ENCODE measurements at places on chromosomes 4 and X. TPM values are rescaled to one million over a fixed set of nuclear protein-coding genes. Genes with fewer than 3 reads are reported as not detected.

DNA sequence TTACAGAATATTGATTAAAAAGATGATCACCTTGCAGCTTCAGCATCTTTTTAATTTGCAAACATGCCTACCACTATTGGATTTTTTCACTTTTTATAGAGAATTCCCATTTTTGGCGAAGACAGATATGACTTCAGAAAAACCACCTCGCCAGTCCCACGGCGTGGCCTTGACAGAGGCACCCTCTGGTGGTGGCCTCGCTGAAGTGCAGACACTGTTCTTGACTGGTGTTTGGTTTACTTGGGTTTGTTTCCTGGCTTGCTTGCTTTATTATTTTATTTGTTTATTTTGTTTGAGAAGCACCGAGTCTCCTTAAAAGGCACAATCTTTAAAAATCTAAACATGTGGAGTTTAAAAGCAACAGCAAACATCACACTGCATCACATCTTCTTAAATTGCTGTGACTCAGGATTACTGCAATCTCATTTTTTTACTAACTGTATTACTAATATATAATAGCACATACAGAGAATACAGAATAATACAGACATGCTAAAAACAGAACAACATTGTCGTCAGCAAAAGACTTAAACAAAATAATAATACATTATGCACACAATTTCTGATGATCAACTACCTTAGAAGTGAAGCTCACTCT is 13.1 kb upstream of the AMTN start:
- DNase-seq = peak; percentile 51
- no peak overlapping the region for H3K4me3 ChIP-seq
- no peaks in the 10 kb centered on the region for H3K4me1 ChIP-seq
- H3K27me3 ChIP-seq = no peaks in the 10 kb centered on the region
- H3K36me3 ChIP-seq = no peaks in the 10 kb centered on the region
- no peak overlapping the region for H3K27ac ChIP-seq

DNA sequence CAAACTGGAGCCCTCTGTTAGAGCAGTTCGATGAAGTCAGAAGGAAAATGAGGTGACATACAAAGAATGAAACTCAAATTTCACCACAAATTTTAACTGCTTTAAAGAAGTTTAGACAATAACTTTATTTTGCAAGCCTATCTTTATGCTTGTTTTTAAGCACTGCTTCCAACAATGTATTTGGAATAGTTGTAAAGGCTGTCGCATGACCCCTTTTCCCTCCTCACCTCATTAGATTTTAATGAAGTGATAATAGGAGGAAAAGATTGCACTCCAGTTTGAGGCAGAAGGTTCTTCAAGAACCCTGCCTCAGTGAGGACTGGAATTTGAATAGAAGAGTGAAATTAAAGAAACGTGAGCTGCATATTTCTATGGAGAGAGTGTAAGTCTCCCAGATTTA is 386.1 kb upstream of the NR3C2 start:
- H3K27me3 ChIP-seq = no peaks in the 10 kb centered on the region
- H3K4me3 ChIP-seq = no peak overlapping the region
- H3K36me3 ChIP-seq = no peaks in the 10 kb centered on the region
- DNase-seq = no peak
- H3K27ac ChIP-seq = no peak overlapping the region
- no peaks in the 10 kb centered on the region for H3K4me1 ChIP-seq

DNA sequence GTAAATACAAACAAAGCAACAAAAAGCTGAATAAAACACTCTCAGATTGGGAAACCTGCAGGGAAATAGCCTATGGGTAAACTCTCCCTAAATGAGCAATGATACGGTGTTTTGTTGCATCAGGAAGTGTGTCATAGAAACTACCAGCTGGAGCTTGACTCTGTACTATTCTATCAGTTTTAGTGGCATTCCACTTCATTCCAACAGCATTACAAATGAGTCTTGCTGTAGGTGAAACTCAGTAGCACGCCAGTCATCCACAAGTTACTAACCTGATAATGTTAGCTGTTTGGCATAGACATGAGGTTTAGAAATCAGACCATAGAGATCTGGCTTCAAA is 24.9 kb downstream of the FGFBP1 start:
- no peak for DNase-seq
- peaks cover 31% of the 10 kb centered on the region for H3K27me3 ChIP-seq
- peaks cover 3% of the 10 kb centered on the region for H3K4me1 ChIP-seq
- H3K27ac ChIP-seq = no peak overlapping the region
- H3K36me3 ChIP-seq = no peaks in the 10 kb centered on the region
- no peak overlapping the region for H3K4me3 ChIP-seq

- no peak for DNase-seq
- no peak overlapping the region for H3K4me3 ChIP-seq
- peaks cover 3% of the 10 kb centered on the region for H3K36me3 ChIP-seq
- no peak overlapping the region for H3K27ac ChIP-seq
Measured at GRCh38 chr4:98642991-98643426, 15.4 kb downstream of the TSPAN5 start.

GRCh38 chrX:51292421-51292820 is 40.2 kb upstream of the NUDT10 start:
- H3K27me3 ChIP-seq = no peaks in the 10 kb centered on the region
- no peak for DNase-seq
- H3K27ac ChIP-seq = no peak overlapping the region
- H3K4me1 ChIP-seq = no peaks in the 10 kb centered on the region
- H3K36me3 ChIP-seq = no peaks in the 10 kb centered on the region

DNA sequence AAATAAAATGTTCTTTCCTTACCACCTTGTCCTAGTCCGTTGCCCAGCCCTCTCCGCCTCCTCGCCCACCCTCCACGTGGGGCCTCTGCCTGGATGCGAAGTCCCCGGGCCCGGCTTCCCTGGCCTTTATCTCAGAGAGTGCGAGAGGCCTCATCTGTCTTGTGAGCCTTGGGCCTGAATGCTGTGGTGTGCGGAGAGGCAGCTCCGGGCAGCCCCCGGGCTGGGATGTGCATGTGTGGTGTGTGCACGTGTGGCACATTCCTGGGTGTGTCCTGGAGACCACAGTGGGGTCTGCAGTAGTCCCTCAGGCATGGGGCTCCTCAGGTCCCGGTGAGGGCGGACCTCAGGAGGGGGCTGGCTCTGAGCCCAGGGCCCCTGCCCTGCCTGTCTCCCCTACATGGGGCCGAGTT is 31.4 kb downstream of the DOK7 start:
- H3K4me3 ChIP-seq = no peak overlapping the region
- DNase-seq = no peak
- no peak overlapping the region for H3K27ac ChIP-seq

DNA sequence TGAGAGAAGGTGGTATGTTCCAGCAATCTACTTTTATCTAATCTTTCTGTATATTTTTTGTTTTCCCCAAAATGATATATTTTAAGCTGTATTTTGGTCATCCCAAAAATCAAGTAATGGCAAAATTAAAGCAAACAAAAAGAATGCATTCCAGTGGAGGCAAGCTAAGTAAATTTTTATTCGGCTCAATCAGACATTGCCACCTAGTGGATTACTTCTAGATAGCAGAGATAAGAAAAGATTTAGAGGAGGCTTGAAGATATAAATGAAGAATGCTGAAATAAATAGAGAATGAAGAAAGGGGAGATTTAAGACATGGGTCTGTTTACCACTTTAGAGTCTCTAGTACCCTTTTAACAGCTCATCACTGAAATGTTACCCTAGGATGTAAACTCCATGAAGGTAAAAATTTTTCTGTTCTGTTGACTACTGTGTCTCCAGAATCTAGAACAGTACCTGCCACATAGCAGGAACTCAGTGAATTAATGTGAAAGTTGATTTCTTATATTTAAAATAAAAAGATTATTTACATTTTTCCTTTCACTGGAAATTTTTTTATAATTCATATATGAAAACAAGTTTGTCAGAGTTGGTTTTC is 110.9 kb upstream of the ANK2 start:
- no peak overlapping the region for H3K27ac ChIP-seq
- H3K4me1 ChIP-seq = no peaks in the 10 kb centered on the region
- H3K27me3 ChIP-seq = peaks cover 7% of the 10 kb centered on the region
- H3K4me3 ChIP-seq = no peak overlapping the region
- no peak for DNase-seq

DNA sequence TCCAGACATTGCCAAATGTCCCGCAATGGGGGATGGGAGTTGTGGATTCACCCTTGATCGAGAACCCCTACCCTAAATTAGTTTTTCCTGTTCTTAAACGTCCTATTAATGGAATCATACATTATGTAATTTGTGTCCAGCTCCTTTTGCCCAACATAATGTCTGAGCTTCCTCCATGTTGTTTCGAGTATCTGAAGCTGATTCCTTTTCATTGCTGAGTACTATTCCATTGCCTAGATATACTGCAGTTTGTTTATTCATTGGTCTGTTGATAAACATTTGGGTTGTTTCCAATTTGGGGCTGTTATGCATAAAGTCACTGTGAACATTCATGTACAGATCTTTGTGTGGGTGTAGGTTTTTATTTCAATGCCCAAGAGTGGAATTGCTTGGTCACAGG is 251.3 kb downstream of the BCOR start:
- H3K4me3 ChIP-seq = no peak overlapping the region
- no peaks in the 10 kb centered on the region for H3K27me3 ChIP-seq
- DNase-seq = no peak

GRCh38 chrX:7635604-7636003 is 207.4 kb upstream of the VCX start:
- no peaks in the 10 kb centered on the region for H3K27me3 ChIP-seq
- H3K4me1 ChIP-seq = no peaks in the 10 kb centered on the region
- H3K27ac ChIP-seq = no peak overlapping the region
- H3K36me3 ChIP-seq = no peaks in the 10 kb centered on the region

GRCh38 chr4:170805352-170805751 is 715.6 kb upstream of the AADAT start:
- no peak overlapping the region for H3K27ac ChIP-seq
- no peaks in the 10 kb centered on the region for H3K27me3 ChIP-seq
- H3K36me3 ChIP-seq = no peaks in the 10 kb centered on the region
- H3K4me3 ChIP-seq = no peak overlapping the region

FANCB gene
- 9.5 TPM for total RNA-seq

POF1B gene
- 0.33 TPM for total RNA-seq

KLKB1 gene
- total RNA-seq = not detected

PNCK gene
- total RNA-seq = 0.96 TPM

ATOH1 gene
- total RNA-seq = not detected

All from activated CD4-positive, alpha-beta memory T cell treated with anti-CD3 and anti-CD28 coated beads, Interleukin-2, amount 10 ng/mL, durations not matched to agents 7 days and 5 days (primary cell).